ENCODE measurements at places on chromosomes 13 and 19.

DNA sequence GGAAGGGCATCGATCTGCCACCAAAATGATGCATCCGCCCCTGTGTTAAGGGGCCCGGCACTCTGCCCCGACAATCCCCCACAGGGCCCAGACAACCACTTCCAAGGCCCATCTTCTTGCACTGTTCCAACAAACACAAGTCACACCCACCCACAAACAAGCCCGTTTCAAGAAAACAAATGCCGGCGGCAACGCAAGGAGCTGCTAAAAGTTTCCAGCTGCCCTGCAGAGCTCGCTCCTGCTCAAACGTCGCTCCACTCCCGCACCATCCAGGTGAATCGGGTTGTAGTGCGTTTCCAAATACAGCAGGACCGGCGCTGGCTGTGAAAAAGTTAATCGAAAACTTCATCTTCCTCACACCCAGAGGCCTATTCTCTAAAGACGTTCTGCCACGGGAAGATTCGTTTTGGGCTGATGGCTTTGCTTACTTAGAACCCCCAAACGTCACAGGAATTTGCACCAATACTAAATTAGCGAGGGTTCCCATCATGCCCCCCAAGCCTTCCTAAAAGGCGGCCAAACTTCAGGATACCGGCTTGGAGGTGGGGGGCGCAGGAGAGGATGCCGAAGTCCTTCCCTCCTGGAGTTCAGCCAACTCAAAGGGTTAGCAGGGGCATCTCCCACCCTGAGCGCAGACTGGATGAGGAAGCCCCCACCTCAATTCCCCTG, 107.4 kb upstream of the DOCK9 start:
- no peak for DNase-seq

GRCh38 chr19:50537769-50538230, 24.1 kb upstream of the ASPDH start:
- DNase-seq, result peak; percentile 83

- DNase-seq, result no peak
Observed at GRCh38 chr13:114269281-114269770, 12.1 kb upstream of the UPF3A start.

- no peak for DNase-seq
Observed at GRCh38 chr19:2624537-2625091, 77.9 kb downstream of the GNG7 start.

DNA sequence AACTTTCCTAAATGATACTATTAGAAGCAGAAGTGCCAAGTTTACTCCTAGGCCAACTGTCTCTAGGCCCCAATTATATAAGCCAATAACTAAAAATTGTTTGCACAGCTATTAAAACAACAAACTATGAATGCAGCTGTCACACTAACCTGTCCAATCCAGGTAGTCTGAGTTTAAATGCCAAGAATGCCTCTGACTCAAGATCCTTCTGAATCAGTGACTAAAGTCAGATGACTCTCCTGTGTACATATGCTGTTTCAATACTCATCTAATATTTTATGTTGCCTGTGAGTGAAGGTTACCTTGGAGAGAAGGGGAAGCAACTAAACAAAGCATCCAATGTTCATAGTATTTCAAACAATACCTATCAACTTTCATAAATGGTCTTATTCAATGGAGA, 257.0 kb downstream of the ENOX1 start:
- DNase-seq, result no peak

GRCh38 chr13:26236296-26236695, 14.2 kb upstream of the RNF6 start:
- no peak for DNase-seq

DNA sequence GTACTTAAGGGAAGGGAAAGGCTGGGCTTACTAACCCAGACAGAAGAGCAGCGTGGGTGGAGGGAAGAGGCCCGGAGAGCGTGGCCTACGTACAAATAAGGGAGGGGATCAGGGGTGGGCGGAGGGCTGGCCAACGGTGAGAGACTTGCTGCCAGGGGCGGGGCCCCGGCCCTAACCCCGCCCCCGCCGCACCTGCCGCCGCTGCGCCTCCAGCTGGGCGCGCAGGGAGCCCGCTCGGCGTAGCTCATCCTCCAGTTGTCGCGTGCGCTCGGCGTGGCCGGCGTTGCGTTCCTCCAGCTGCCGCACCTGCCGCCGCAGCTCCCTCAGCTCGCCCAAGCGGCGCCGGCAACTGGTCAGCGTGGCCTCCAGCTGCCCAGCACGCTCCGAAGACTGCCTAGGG, 5.7 kb downstream of the HOOK2 start:
- peak; percentile 38 for DNase-seq

DNA sequence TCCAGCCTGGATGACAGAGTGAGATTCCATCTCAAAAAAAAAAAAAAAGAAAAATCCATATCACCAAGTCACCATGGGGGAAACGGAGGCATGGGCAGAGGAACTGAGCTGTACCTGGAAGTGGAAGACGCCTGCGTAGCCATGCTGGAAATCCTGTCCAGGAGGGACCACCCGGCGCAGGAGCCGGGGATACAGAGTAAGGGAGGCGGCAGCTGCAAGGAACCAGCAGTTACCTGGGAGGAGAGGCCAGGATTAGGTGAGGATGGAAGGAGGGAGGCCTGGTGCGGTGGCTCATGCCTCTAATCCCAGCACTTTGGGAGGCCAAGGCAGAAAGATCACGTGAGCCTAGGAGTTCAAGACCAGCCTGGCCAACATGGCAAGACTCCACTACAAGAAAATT, 2.0 kb downstream of the CAPN12 start:
- DNase-seq, result no peak

- DNase-seq, result no peak
Observed at GRCh38 chr19:3124630-3125029, 11.2 kb upstream of the GNA15 start.

- DNase-seq, result no peak
Observed at GRCh38 chr19:51070334-51071094, 5.6 kb upstream of the KLK13 start.

DNA sequence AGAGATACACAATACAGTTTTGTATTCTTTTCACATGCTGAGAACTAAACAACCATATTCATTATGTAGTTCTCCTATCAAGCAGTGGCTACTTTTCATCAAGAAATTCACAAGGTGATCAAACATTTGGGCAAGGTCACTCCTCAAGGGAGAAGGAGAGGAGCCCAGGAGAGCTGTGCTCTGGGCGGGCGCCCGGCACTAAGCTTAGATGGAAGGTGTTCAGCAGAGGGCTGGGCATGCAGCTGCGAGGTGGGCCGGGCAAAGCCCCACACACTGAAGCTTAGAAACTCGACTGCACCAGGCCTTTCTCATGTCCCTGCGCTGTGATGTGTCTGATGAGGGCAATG, 30.4 kb upstream of the SPACA7 start:
- no peak for DNase-seq

DNA sequence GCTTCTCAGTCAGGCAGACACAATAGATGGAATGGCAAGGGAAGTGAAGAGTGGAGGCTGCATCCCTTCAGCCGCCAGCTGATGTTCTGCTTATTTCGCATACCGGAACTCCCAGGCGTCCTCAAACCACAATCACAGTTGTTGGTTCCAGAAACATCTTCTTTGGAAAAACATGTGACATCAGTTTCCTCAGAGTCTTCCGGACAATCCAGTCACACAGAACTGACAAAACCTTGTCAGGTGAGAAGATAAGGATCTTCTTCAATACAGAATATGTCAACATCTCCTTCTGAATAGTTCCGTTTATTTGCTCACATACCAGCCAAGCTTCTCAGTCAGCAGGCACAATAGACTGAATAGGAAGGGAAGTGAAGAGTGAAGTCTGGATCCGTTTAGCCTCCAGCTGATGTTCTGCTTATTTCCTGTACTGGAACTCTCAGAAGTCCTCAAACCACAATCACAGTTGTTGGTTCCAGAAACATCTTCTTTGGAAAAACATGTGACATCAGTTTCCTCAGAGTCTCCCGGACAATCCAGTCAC, 45.1 kb upstream of the CEACAM21 start:
- DNase-seq, result no peak

- no peak for DNase-seq
Observed at GRCh38 chr13:24357756-24358155, 48.4 kb downstream of the C1QTNF9 start.

DNA sequence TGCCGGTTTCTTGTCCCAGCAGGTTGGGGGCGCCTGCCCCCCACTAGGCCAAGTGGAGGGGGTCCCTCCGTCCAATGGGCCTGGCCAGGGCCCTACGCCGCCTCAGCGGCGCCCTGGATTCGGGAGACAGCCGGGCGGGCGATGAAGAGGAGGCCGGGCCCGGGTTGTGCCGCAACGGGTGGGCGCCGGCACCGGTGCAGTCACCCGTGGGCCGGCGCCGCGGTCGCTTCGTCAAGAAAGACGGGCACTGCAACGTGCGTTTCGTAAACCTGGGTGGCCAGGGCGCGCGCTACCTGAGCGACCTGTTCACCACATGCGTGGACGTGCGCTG, 6.2 kb downstream of the KCNJ14 start:
- DNase-seq, result no peak

- no peak for DNase-seq
Observed at GRCh38 chr19:18514800-18515682, 6.8 kb downstream of the ELL start.

- DNase-seq, result no peak
Observed at GRCh38 chr19:16824658-16825311, 4.4 kb upstream of the SIN3B start.

DNA sequence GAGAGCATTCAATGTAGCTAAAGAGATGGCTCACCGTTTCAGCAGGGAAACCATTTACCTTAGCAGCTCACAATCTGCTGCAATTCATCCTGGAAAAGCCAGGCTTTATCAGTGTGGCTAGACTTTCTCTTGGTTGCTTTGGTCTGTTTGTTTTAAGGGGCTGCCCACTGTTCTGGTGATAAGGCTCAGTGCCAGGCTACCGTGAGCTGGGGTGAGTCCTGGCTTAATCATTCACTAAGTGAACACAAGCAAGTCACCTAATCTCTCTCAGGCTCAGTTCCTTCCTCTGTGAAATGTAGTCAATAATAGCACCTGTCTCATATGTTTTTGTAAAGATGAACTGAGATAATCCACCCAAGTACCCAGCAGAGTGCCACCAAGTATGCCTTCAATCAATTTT, 229.0 kb downstream of the TEX29 start:
- no peak for DNase-seq

- DNase-seq, result no peak
Observed at GRCh38 chr19:45473682-45474605, 6.1 kb downstream of the FOSB start.

DNA sequence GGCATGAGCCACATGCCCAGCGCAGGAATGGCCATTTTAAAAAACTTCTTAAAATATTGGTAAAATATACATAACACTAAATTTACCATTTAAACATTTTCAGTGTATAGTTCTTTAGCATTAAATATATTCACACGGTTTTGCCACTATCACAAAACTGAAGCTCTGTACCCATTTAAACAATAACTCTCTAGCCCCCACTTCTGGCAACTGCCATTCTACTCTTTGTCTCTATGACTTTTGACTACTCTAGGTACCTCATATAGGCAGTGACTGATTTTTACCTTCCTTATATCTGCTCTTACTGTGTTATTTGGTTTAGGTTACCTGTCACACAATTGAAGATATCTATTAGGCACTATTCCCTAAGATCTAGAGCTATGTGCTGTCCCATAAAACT, 2.3 kb upstream of the KBTBD7 start:
- DNase-seq, result no peak

DNA sequence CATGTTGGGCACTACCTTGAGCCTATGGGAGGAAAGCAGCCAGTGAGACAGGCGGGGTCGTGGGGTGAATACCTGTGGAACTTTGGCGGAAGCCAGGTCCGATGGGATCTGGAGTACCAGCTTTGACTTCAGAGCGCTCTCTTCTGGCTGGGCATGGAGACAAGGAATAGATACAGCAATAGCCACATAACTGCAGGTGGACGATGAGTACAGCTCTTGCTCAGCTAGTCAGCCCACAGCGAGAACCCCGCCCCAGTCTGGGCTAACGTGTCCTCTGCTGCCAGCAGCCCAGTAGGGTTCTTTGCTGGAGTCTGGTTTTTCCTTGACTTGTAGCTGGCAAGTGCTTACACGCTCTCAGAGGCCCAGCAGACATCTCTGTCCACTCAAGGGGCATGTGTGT, 83.4 kb downstream of the SIPA1L3 start:
- DNase-seq, result no peak
